ENCODE measurements at places on chromosomes 13 and 19.
A peak's percentile ranks its signal among the peaks of the same experiment; 100 is the strongest.

DNA sequence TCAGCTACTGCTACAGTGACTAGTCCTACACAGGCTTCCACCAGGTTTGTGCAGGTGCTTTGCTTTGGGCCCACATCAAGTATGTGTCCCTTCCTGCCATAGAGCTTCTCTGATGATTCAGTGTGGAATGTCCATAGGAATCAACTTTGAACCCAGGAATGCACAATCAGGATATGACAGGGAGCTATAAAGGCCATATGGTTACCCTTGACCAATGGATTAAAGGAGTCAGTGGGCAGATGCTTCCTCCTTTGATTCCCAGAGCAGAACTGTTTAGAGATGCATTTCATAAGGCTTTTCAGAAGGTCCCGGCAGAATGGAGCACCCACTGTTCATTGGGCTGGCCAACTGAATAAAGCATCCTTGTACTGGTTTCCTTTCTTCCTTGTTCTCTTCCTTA lies 145.2 kb upstream of the WASF3 start:
- DNase-seq: no peak

- DNase-seq: no peak
Observed at GRCh38 chr19:34661357-34661756, 15.6 kb downstream of the SCGB2B2 start.

- DNase-seq: no peak
Observed at GRCh38 chr13:58963321-58963720, 1200.4 kb downstream of the DIAPH3 start.

- DNase-seq: no peak
Observed at GRCh38 chr19:2326699-2327360, 1.6 kb downstream of the LSM7 start.

DNA sequence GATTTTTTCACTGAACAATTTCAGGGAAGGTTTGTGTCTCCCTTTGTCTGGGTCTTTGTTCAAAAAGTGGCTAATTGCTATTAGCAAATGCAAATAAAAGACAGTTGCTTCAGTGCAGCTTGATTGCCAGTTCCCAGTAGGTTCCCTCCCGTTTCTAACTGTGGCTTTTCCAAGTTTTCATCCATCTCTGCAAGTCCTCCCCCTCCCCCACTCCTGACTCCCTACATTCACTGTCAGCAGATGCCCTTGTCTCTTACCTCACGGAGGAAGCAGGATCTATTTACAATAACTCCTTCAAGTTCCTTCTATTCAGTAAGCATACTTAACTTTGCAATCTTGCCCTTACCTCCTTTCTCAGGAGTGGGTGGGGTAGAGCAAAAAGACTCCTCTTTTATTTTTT lies 55.4 kb upstream of the SCEL start:
- no peak for DNase-seq

DNA sequence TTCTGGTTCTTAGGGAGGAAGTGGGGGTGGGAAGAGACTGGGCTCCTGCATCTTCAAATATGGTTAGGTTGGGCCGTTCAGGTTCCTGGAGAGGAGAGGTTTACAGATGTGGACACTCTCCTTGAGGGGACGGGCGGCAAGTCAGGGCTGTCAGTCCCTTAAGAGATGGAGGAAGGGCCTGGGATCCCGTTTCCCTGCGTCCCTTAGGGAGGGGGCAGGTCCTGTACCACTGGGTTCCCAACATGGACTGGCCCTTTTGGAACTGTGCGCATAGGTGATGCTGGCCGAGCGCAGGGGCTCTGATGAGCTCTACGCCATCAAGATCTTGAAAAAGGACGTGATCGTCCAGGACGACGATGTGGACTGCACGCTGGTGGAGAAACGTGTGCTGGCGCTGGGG lies 10.9 kb upstream of the CACNG7 start:
- DNase-seq: no peak

DNA sequence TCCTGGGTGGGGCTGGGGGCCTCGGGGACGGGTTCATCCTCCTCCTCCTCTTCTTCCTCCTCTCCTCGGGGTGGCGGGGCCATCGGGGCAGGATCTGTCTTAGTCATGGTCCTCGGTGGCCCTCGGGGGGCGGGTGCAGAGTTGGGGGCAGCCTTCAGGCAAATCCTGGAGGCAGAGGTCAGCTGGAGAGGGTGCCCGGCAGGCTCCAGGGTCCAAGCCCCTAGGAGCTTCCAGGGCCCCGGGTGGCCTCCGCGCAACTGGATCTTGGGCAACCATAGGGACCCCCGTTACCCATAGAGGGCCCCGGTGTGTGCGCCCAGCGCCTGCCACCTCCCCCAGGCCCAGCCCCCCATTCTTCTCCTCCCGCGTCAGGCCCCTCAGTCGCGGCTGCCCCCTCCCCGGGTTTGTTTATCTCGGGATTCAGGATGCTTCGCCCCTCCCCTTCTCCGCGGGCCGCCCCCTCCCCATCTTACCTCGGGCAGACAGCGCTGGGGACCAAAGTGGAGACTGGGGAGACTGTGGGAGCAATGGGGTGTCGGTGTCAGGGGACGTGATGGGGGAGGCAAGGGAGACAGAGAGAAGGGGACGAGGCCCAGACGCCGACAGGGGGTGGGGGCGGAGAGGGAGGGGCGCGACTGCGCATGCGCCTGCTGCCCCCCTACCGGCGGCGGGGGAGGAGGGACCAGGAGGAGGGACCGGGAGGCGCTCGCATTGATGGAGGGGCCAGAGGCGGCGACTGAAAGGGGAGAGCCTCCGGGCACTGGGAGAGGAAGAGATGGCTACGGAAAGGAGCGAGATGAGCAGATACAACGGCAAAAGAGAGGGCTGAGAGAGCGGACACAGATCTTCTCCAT lies at the start of gene CLIP3:
TSS of gene CLIP3 (minus strand) at position 623 of the 854 bp plus-strand sequence. CDS start at position 107, 516 bp downstream.
- DNase-seq: peak; percentile 69

GRCh38 chr19:8413629-8413995 lies 507 bp downstream of the MARCHF2 start:
- DNase-seq: no peak

DNA sequence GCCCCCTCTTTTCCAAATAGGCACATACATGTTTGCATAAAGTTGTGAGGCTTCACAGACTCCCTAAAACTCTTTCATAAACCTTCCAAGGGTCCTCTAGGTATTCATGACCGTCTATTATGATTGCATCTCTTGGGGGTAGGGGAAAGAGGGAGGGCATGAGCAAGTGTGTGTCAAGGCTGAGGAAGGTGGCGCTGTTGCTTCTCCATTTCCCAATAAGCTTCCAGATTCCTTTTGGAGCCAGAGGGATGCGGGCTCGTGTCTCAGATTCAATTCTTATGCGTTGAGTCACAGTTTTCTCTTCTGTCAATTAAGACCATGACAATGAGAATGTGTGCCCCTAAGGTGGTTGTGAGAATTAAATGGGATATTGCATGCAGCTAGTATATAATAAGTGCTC lies 51.0 kb upstream of the CYP2A7 start:
- DNase-seq: no peak

GRCh38 chr13:59112221-59112718 lies 1051.5 kb downstream of the DIAPH3 start:
- DNase-seq: no peak

- no peak for DNase-seq
Observed at GRCh38 chr13:77928909-77929308, 10.3 kb upstream of the EDNRB start.

DNA sequence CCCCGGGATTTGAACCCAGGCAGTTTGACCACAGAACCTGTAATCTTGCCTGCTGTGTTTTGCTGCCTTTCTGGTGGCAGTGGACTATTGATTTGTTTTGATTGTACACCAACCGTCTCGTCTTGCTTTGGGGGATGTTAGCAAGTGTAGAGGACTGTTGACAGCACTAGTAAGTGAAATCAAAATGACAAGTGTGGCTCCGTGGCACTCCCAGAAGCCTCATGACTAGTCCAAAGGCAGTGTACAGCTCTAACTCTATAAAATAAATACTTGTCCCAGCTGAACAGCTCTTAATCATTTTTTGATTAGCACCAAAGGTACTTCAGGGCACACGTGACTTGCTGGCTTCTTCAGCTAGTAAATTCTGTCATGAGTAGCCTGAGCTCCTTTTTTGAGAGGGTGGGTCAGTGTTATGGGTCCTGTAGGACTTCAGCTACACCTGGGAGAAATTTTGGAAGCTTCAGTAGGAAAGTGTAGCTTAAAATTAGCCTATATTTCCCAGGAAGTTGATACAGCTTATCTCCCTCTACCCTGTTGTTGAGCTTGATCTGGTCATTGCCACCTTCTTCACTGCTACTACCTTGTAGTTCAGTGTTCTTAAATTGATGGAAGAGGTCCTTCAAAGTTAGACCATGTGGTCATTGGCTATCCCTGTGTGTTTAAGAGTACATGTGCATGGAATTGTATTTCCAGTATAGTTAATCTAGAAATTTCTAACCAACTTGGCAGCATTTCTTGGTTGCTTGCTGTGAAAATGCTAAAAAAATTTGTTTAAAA lies 15.1 kb downstream of the TM9SF2 start:
- no peak for DNase-seq

DNA sequence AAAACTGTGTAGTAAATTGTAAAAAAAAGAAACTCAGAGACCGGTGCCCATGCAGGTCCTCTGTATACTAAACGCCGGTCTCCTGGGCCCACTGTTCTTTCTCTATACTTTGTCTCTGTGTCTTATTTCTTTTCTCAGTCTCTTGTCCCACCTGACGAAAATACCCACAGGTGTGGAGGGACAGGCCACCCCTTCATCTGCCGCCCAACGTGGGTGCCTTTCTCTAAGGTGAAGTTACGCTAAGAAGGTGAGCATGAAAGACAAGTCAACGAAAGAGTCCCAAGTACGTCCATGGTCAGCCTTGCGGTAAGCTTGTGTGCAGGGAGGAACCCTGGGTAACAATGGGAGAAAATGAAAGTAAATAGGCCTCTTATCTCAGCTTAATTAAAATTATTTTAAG lies 48.0 kb upstream of the WASF3 start:
- DNase-seq: no peak

- no peak for DNase-seq
Observed at GRCh38 chr19:11225815-11226214, 13.6 kb upstream of the ANGPTL8 start.

DNA sequence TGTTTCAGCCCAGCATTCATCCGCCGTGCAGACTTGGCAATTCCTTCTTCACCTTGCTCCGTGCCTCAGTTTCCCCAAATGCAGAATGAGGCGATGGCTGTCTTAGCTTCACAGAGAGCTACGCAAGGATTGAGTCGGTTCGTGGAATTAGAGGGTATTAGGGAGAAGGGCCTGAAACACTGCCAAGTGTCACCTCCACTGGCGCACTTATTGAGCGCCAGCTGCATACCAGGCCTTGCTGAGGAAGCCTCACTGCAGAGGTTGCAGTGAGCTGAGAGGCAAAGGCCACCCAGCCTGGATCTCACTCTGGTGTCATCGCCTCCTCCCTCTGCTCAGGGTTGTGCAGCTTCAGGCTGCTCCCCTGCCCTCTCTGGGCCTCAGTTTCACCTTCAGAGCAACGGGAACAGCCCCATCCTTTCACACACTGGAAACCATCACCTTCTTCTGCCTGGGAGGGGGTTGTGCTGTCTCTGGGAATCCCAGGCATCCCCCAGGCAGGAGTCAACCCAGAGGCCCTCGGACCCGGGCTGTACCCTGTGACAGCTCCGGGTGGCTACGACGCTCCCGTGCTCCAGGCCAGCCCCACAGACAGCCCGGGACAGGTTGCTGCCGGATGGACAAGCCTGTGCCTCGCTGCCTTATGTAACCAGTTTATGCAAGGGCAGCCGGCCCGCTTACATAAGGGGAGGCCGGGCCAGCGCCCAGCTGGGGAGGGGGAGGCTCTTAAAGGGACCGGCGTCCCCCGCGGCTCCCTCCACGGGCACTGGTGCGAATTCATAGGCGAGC lies 31.9 kb downstream of the NFIC start:
- DNase-seq: no peak

DNA sequence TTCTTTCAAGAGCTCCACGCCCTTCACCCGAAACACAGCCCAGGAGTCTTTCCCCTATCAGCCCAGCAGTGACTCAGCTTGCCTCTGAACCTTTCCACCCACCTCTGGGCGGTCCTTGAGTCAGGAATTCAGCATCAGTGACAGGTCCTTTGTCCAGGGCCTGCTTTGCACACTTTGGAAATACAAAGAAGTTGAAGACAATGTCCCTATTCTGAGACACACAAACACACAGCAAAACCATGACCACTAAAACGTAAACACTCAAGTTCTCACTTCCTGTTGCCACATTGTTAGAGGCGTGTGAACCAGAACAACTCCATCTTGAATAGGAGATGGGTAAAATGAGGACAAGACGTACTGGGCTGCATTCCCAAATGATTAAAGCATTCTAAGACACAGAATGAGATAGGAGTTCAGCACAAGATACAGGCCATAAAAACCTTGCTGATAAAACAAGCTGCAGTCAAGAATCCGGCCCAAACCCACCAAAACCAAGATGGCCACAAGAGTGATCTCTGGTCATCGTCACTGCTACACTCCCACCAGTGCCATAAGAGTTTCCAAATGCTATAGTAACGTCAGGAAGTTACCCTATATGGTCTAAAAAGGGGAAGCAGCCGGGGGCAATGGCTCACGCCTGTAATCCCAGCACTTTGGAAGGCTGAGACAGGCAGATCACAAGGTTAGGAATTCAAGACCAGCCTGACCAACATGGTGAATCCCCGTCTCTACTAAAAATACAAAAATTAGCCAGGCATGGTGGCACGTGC lies 49.2 kb upstream of the ATP12A start:
- DNase-seq: no peak

- DNase-seq: peak; percentile 55
Observed at GRCh38 chr19:45113628-45114027, 20.6 kb downstream of the PPP1R37 start.

- no peak for DNase-seq
Observed at GRCh38 chr19:53553156-53553555, 15.2 kb downstream of the ZNF331 start.

DNA sequence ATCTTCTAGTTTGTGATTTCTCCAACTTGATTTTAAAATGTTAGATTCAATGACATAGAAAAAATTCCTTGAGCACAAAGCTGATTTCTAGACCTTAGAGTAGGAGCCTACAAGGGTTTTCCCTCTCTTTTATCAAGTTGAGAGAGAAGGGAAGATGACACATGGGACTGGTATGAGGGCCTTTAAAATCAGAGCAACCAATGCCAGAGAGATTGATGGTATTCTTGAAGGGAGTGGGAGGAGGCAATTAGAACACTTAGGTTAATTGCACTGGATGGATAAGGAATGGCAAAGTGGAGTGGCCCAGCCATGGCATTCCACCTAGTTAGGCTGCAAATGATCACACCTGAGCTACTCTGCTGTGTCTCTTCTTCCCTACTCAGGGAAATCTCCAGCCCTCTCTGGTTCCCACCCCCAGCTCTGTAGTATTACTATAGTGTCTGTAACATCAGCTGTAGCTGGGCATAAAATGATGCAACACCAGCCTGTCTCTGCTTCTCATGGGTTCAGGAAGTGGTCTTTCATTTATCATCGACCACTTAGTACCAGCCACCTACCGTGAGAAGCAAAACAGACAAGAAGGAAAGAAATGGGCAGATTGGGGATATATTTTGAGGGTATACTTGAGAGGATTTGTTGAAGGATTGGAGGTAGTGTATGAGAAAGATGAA lies 333.6 kb downstream of the DLEU7 start:
- DNase-seq: no peak

DNA sequence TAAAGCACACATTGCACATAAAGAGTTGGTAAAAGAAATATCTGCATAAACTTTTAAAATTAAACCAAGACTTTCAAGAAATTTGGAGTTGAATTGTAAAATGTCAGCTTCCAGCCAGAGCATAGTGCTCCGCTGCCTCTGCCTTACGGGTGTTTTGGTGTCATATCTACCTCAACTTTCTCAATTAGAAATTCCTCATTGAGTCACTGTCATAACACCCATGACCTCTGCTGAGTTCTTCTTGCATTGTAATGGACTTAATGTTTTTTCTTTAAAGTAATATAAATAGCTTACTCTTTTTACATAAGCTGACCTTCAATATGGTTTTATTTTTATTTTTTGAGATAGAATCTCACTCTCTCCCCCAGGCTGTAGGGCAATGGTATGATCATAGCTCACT lies 551.0 kb upstream of the NBEA start:
- no peak for DNase-seq

All from NCI-H1105 treated with DMSO at 0.1 percent for 48 hours (cell line).